ENCODE measurements at places on chromosomes 7 and 10.

- no peak for DNase-seq
These were observed 3.2 kb upstream of the UBE2D1 start for GRCh38 chr10:58331646-58332045.

DNA sequence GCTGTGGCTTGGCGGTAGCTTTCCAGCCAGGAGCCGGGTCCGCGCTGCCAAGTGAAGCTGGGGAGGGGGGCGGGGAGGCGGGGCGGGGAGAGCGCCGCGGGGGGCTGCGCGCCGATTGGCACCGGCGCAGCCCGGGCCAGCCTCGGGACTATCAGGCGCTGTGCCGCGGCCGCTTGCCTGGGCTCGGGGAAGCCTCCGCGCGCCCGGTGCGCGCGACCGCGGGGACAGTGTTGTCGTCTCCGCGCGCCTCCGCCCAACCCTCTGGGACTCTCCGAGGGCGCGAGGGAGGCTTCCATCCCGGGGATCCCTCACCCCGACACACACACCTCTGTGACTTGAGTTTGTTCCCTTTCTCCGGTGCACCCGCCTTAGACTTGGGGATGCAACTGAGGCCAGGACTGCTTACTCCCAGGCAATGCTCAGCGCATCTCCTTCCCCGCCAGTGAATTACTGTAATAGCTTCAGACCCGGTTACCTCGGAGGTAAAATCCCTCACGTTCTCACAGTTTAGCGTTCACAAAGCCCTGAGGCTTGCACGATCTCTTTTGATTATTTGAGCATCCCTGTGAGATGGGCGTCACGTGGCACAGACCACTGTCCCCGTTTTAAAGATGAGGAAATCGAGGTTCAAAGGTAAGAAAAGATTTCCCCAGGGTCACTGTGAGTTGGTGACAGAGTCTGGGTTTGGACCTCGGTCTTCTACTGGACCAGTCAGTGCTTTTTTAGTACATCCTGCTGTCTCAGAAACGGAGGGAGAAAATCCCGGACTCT lies at the start of gene NKX1-2:
Gene NKX1-2 (minus strand): TSS at position 24 of the 771 bp plus-strand sequence. CDS start 92 bp downstream, outside the sequence.
- no peak for DNase-seq

GRCh38 chr10:10699427-10699826 lies 318.2 kb upstream of the CELF2 start:
- DNase-seq = no peak

GRCh38 chr7:25968205-25968993 lies 183.6 kb upstream of the NFE2L3 start:
- peak; percentile 97 for DNase-seq

- DNase-seq = no peak
These were observed 192.4 kb downstream of the ADARB2 start for GRCh38 chr10:1544929-1545328.

DNA sequence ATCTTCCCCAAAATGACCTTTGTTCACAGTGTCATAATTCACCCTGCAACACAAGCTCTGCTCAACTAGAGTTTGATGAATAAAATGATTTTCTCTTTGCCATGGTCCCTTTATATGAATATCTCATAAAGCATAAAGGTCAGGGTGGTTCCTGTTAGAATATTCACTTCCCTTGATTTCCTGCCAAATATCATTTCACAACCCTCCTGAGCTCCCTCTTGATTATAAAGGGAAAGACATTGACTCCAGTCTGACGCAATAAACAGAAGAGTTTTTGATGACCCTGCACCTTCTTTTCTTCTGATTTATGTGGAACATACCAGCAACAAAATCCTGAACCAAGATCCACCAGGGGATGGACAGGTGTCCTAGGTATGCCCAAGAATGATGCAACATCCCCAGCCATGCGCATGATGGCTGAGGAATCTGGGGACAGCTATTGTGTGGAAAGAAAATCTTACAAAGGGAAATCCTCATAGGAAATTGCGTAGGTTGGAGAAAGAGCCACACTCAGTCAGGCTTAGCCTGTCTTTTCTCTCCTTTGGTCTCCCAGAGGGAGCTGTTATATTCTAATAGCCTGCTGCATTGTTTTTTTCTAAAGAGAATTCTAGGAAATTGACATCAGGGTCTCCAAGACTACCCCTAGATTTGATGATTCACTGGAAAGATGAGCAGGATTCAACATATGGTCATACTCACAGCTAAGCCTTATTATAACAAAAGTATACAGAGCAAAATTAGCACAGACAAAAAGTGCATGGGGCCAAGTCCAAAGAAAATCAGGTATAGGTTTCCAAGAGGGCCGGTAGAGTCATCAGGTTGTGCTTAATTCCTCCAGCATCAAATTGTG lies 18.8 kb downstream of the IFIT3 start:
- DNase-seq = no peak

GRCh38 chr10:84004221-84004620 lies 135.1 kb upstream of the GHITM start:
- DNase-seq = no peak

DNA sequence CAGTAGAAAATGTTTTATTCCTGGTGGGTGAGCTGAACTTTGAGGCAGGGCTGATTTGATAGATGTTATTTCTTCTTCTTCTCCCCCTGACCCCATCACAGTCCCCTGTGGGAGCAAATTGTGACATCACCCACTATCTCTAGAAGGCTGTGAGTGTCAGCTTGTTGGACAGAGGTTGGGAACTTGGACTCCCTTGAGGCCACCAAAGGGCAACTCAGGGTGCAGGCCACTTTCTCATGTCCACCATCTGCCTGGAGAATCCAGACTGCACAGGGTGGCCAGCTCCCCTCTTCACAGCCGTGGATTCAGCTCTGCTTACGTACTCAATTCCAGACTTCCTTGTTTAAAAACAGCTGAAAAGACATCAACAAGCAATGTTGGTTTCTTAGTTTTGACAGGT lies 103.0 kb downstream of the LRRC18 start:
- DNase-seq = no peak

DNA sequence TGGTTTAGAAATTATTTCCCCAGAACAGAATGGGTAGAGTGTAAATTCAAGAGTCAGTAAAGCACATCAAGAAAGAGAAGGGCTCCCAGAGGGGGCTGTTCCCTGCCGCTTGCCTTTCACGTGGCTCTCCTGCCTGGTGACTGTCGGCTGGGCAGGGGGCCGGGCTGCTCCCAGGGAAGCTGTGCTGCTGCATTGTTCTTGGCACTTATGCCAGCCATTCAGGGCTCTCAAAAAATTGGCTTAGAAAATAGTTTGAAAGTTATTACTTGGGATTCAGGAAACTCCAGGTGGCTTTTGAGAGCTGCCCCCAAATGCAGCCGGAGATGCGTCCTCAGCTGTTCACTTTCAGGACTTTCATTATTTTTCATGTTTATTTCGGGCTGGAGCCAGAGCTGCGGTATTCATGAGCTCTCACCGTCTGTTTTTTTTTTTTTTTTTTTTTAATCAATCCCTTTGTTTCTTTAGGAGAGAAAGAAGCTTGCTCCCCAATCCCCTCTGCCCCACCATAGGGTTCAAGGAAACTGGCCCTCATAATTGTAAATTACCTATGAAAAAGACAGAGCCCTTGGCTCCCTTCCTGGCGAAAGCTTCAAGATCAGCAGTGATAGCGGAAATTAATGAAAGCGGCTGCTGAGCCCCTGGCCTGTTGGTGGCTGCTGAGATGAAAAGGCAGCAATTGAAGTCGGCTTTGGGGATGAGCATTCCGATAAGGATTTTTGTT lies 94.1 kb downstream of the SORCS3 start:
- no peak for DNase-seq

- no peak for DNase-seq
These were observed 54.1 kb downstream of the KCNMA1 start for GRCh38 chr10:77583527-77583926.

DNA sequence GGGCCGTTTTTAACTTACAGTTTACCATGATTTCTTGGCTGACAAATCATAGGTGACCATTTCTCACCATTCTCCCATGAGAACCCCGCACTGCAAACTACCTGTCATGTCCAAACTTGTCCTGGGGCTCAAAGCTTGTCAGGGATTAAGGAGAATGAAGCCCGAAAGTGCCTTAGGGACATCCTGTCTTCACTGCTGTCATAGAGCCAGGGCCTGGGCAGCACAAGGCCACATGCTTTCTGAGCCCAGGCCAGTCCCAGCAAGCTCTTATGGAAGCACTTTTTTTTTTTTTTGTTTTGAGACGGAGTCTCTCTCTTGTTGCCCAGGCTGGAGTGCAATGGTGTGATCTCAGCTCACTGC lies 33.9 kb downstream of the CCM2 start:
- DNase-seq = no peak

All from GM12865 (cell line).